ENCODE measurements at places on chromosomes 11 and 22.

DNA sequence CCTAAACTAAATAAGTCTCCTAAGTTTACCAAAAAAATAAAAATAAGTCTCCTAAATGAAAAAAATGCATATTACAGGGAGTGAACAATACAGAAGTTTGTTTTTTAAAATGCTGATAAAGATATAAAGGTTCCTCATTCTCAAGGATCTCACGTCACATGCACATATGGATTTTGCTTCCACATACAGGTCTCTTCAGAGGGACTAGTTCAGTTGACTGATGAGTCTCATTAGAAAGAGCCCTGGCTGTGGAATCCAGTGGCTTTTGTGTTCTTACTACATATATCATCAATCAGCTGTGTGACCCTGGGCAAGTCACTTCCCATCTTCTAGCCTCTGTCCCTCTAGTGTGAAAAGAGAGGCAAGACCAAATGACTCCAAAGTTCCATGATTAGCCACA, 43.1 kb downstream of the MPPED2 start:
- no peak for DNase-seq

DNA sequence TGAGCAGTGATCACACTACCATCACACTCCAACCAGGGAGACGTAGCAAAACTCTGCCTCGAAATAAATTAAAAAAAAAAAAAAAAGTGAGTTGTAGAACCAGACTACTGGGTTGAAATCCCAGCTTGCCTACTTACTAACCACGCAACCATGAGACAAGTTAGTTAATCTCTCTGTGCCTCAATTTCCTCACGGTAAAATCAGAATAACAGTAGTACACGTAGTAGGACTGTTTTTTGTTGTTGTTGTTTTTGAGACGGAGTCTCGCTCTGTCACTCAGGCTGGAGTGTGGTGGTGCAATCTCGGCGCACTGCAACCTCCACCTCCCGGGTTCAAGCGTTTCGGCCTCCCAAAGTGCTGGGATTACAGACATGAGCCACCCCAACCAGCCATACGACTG, 14.2 kb downstream of the RAB6A start:
- DNase-seq, result no peak

DNA sequence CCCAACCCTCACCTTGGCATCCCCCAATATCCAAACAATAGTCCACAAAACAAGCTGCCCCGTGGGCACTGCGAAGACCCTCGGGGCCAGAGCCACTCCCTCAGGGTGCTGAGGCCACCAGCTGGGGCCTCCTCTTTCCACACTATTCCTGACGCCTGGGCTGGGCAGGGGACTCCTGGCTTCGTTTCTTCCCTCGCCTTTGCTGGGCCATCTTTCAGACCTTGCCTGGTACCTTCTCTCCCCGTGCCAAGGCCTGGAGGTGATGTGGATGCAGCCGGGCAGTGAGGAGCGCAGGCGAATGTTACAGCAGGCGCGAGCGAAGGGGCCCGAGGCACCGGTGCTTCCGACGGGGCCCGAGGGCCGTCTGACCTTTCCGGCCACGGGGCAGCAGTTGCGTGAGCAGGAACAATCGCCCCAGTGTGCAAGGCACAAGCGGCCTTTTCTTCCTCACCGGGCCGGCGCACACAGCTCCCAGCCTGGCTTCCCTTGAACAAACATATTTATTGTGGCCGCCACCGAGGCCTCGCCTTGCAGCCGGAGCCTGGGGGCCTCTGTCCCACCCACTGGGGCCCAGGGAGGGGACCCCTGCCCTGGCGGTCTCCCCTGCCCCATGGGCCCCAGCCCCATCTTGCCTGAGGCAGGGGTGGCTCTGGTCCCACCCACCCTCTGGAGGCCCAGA, 32.6 kb upstream of the KCNQ1OT1 start:
- DNase-seq, result no peak

- DNase-seq, result no peak
Measured at GRCh38 chr11:45917286-45917622, 423 bp downstream of the PEX16 start.

DNA sequence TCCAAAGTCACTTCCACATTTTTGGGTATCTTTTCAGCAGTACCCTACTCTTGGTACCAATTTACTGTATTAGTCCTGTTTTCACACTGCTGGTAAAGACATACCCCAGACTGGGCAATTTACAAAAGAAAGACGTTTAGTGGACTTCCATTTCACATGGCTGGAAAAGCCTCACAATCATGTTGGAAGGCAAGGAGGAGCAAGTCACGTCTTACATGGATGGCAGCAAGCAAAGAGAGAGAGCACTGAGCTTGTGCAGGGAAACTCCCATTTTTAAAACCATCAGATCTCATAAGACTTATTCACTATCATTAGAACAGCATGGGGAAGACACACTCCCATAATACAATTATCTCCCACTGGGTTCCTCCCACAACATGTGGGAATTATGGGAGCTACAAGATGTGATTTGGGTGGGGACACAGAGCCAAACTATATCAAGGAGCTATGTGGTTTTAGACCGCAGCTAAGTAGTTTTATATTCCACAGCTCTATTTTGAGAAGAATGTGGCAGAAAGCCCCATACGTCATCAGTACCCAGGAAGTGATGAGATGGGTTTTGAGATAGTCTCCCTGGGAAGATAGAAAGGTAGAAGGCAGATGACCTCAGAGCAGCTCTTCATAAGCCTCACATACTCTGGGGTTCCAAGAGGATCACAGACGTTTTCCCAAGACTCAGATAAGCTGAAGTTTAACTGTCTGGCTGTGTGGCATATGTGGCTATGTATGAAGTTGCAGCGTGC, 96.3 kb downstream of the APIP start:
- no peak for DNase-seq

DNA sequence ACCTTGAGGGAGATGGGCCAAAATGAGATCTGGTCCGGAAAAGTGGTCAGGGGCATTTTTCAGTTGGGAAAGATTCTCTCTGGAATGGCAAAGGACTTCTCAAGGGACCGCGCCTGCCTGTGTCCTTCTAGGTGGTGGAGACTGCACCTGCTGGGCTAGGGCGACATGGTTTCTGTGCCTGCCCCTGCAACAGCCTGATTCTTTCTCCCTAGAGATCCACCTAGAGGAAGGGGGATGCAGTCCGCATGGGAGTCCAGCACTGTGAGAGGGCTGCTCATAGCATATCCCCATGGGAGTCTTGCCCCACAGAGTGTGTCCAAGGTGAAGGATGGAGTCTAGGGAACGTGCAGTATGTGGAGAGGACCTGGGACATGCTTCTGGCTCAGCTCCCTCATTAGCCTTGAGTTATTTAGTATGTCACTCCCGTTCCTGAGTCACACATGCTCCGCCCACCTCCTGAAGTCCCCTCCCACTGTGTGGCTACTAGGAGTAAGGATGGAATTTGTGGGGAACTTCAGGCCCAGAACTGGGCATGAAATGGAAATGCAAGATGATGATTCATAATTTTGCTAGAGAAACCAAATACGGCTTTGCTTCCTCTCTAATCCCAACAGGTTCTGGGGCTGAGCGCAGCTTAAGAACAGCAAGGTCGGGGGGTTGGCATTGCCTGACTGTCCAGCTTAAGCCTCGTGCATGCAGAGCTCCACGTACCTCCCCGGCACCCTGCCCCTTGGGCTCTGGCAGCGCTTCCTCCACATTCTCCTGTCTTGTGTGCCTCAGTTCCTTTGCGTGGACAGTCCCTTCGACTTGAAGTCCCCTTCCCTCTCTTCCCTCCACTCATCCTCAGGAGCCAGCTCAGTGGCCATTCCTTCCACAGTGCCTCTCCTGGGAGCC, 35.0 kb downstream of the GRIK4 start:
- DNase-seq, result no peak

GRCh38 chr11:121041072-121041471, 17.2 kb downstream of the TBCEL start:
- DNase-seq, result no peak

DNA sequence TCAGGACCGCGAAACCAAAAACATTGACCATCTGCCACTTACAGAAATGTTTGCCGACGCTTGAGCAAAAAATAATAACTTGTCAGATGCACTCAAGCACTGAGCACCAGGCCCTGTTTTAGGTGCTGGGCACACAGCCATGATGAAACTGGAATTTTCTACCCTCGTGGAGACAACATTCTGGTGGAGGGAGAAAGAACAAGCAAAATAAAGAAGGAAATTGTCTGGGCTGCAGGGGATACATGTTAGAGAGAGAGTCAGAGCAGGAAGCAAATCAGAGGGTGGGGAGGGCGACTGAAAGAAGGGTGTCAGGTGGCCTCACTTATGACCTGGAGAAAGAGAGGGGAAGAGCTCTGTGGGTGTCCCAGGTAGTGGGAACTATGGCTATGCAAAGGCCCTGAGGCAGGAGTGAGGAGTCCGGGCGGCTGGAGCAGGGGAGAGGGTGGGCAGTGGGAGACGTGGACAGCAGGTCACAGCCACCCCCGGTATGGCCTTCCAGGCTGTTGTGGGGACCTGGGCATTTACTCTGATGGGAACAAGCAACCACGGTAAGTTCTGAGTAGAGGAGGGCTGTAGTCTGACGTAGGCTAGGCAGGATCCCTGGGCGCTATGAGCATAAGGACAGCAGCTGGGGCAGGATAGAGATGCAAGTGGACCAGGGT, 78.8 kb downstream of the MYEOV start:
- peak; percentile 4 for DNase-seq

DNA sequence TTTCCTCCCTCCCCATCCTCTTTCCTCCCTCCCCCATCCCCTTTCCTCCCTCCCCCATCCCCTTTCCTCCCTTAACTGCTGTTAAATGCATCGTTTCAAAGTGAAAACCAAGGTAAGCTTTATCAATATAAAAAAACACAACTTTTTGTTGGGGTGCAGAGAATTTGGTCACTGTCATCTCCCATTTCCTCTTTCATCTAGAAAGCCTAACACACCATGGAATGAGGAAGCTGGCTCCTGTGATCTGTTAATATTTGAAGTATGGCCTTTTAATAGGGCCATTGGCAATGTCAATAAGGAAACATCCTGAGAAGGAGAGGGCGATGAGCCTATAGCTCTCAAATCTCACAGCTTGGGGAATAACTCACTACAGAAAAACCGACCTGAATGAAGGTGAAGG, 7.0 kb downstream of the EXPH5 start:
- no peak for DNase-seq

DNA sequence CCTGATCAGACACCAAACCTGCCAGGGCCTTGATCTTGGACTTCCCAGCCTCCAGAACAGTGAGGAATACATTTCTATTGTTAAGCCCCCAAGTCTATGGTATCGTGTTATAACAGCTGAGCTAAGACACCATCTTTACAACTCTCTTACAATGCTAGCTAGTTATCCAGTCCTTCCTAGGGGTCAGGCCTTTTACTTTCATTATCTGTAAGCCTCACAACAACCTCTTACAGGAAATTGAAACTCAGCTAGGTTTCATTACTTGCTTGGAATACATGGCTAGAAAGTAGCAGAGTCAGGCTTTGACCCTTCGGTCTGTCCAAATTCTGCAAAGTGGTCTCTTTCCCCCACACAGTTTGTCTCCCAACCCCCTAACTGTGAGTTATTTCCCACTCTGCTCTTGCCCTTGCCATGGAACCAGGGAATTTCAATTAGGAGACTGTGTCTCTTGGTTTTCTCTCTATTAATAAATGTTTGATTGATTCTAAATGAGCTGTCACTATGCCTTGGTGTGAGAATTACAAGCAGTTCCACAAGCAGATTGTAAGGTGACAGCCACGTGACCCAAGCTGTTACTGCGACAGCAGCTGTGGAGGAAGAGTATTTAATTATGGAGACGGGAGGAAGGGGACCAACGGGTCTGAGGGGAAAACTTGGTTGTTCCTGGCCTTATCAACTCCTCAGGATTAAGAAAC, 38.4 kb upstream of the CLMP start:
- DNase-seq, result no peak

DNA sequence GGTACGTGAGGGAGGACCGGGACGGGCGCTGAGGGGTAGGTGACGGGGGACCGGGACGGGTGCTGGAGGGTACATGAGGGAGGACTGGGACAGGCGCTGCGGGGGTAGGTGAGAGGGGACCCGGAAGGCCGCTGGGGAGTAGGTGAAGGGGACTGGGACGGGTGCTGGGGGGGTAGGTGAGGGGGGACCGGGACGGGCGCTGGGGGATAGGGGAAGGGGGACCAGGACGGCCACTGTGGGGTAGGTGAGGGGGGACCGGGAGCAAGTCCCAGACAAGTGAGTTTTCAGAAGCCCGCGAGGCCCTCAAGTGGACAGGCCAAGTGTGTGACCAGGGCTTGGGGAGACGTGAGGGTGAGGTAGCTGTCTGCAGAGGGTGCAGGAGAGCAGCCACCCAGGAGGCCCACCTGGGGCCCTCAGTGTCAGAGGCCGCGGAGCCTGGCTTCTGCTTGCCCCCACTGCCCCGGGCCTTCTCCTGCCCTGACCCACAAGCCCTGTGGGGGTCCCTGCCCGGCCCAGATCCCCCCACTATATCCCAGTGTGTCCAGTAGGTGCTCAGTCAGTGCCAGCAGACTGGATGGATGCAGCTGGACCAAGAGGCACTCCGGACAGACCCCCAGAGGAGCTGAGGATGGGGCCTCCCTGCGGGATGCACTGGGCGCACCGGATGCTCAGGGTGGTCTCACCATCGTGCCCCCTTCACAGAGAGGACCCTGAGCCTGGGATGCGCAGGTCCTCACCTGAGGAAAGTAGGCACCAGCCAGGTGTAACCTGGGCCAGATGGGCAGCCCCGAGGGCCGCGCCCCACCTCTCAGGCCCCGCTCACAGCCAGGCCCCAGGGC, 44.2 kb upstream of the TH start:
- no peak for DNase-seq

DNA sequence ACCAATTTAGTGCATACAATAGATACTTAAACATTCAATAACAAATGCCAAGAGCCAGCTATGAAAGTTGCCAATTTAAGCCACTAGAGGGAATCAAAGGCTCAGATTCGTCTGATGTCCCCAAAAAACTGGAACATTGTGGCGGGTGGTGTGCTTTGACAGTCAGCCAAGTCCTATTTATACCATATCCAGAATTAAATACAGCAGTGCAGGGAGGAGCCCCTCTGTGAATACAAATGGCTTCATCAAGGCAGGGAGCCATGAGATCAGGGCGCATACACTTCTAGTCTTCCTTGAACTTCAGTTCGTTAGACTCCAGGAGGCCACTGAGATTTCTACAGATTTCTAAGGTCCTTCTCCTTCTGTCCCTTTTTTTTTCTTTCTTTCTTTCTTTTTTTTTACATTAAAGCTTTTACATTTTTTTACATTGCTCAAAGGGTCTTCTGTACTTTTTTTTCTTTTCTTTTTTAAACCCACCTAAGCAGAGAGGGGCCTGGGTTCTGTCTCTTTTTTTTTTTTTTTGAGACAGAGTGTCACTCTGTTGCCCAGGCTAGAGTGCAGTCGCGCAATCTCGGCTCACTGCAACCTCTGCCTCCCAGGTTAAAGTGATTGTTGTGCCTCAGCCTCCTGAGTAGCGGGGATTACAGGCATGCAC, 41.5 kb upstream of the HSPA8 start:
- no peak for DNase-seq
